ENCODE measurements at places on chromosomes 6 and 20. TPM values are rescaled to one million over a fixed set of nuclear protein-coding genes. Genes with fewer than 3 reads are reported as not detected.

GRCh38 chr20:44495257-44495656 lies 19.6 kb downstream of the TTPAL start:
- H3K4me3 ChIP-seq, result no peak overlapping the region
- peaks cover 6% of the 10 kb centered on the region for H3K36me3 ChIP-seq
- no peak for DNase-seq
- no peak overlapping the region for H3K27ac ChIP-seq
- no peaks in the 10 kb centered on the region for H3K4me1 ChIP-seq

BTN1A1 gene
- 0.09 TPM for total RNA-seq

- H3K4me1 ChIP-seq, result no peaks in the 10 kb centered on the region
- H3K27ac ChIP-seq, result no peak overlapping the region
- no peak overlapping the region for H3K4me3 ChIP-seq
- peak; percentile 19 for DNase-seq
Observed at GRCh38 chr6:148846778-148847761, 100.2 kb downstream of the UST start.

DNA sequence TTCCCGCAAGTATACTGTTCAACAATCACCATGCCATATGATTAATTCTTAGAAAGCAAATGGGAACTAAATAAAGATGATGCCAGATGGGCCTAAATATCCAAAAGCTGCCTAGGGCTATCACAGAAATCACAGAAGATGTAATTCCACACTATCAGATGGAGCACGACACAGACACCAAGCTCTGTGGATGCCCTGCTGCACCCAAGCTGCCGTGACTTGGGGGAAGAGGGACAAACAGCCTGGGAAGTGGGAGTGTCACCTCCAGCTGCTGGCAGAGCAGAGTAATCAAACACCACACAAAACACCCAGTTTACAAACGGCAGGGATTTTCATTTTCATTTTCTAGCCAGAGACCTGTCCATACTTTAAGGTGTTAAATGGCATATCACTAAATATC lies 35.7 kb downstream of the PDE10A start:
- DNase-seq, result no peak
- no peaks in the 10 kb centered on the region for H3K4me1 ChIP-seq
- no peaks in the 10 kb centered on the region for H3K36me3 ChIP-seq
- no peak overlapping the region for H3K27ac ChIP-seq
- H3K27me3 ChIP-seq, result no peaks in the 10 kb centered on the region
- H3K4me3 ChIP-seq, result no peak overlapping the region

DNA sequence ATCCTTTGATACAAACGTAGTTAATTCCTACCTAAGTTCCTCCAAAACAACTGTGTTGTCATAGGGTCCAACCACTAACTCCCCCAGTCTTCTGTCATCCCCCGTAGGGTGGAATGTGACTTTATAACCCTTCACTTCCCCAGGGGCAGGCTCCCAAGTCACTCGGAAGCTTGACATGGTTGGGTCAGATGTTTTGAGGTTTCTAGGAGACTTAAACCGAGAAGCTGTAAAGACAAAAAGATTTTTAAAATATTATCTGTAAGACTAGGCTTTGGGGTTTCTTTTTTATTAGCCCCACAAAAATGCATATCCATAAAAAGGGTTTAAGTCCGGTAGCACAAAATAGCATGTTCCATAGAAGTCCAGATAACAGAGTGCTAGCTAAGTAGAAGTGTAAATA lies 50.2 kb downstream of the COL12A1 start:
- no peaks in the 10 kb centered on the region for H3K27me3 ChIP-seq
- no peaks in the 10 kb centered on the region for H3K36me3 ChIP-seq
- no peak overlapping the region for H3K4me3 ChIP-seq

VSX1 gene
- total RNA-seq, result 0.41 TPM

- peaks cover 3% of the 10 kb centered on the region for H3K27me3 ChIP-seq
- H3K4me1 ChIP-seq, result no peaks in the 10 kb centered on the region
- H3K36me3 ChIP-seq, result no peaks in the 10 kb centered on the region
- no peak for DNase-seq
- H3K4me3 ChIP-seq, result no peak overlapping the region
- H3K27ac ChIP-seq, result no peak overlapping the region
Observed at GRCh38 chr6:144145541-144145940, 4.8 kb upstream of the STX11 start.

- no peak for DNase-seq
- no peaks in the 10 kb centered on the region for H3K36me3 ChIP-seq
- no peaks in the 10 kb centered on the region for H3K27me3 ChIP-seq
- no peaks in the 10 kb centered on the region for H3K4me1 ChIP-seq
- H3K27ac ChIP-seq, result no peak overlapping the region
- H3K4me3 ChIP-seq, result no peak overlapping the region
Observed at GRCh38 chr6:140040396-140040795, 665.9 kb upstream of the CITED2 start.

DNA sequence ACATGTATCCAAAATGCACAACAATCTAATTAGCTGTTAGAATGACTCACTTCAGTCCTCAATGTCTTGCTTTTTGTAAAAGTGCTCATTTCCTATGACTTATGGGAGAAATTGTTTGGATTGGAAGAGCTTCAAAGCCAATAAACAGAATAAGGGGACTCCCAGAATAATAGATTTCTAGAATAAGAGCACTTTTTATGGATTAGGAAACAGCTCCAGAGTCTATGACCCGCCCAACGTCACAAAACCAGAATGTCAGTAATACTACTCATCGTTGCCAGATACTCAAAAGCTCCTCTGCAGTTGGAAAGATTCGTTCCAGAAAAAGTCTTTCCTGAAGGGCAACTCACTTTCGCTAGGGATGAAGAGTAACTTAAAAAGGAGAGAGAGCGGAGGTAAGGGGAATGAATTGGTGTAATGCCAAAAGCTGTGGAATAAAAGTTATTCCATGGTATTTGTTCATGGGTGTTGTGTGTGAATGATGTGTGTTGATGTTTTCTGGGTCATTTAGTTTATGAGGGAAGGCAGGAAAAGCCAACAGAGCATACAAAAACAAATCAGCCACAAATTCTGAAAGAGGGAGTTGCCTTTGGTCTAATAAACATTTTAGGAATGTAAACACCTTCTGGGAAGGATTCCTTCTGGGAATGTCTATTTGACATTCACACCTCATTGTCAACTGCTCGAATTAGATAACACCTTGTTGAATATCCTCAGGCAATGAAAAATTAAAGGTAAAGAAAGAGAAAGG lies 64.6 kb downstream of the SYNE1 start:
- DNase-seq, result no peak
- H3K27ac ChIP-seq, result no peak overlapping the region
- no peak overlapping the region for H3K4me3 ChIP-seq
- peaks cover 10% of the 10 kb centered on the region for H3K4me1 ChIP-seq
- H3K27me3 ChIP-seq, result no peaks in the 10 kb centered on the region

RALGAPA2 gene
- 66.7 TPM for total RNA-seq

FAM229B gene
- 27.2 TPM for total RNA-seq

TNFRSF21 gene
- total RNA-seq, result 45.5 TPM

DNA sequence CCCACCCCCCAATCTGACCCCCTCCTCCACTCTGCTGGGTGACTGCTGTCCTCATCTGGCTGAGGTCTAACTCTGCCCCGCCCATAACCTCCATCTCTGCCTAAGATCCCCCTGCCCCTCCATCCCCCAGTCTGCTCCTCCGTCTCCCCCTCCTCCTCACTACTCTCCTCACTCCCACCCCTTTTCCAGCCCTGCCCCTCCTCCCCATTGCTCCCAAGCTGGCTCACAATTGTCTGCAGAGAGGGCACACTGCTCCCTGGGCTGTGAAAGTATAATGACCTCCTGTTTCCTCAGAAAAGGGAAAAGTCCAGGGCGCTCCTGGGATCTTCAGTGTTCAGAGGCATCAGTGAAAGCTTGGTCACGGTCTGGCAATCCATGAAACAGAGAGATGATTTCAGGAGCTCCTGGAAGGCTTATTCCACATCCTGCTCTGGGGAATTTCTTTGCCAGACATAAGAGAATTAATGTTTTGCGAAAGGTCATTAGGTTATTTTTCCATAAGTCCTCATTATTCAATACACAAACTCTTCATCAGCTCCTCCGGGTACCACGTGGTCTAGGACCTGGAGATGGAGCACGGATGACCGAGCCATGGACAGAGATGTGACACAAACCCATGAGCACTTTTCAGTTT lies 21.5 kb downstream of the CST5 start:
- H3K27me3 ChIP-seq, result no peaks in the 10 kb centered on the region
- H3K4me3 ChIP-seq, result no peak overlapping the region
- no peaks in the 10 kb centered on the region for H3K4me1 ChIP-seq
- H3K36me3 ChIP-seq, result no peaks in the 10 kb centered on the region
- peak; percentile 86 for DNase-seq

DNA sequence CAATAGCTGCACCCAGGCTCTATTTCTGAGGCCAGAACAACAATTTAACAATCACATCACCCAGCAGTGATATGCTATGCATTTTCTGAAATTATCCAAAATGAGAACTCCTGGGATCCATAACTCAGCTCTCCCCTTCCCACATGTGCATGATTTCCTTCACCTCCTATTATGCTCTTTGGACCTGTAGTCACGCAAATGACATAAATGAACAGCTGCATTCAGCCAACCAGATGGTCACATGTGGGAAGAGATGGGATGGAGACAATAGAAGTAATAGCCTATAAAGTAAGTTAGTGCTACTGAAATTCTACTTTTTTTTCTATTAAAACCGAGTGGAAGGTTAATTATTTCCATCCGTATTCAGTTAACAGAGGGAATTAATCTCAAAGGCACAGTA lies 662.1 kb upstream of the ID4 start:
- no peaks in the 10 kb centered on the region for H3K27me3 ChIP-seq
- no peak overlapping the region for H3K27ac ChIP-seq
- DNase-seq, result no peak
- no peaks in the 10 kb centered on the region for H3K36me3 ChIP-seq

GRCh38 chr6:28985462-28986164 lies 19.5 kb downstream of the ZNF311 start:
- peak overlapping the region; percentile 73 for H3K27ac ChIP-seq
- H3K4me1 ChIP-seq, result no peaks in the 10 kb centered on the region
- peak; percentile 94 for DNase-seq

HNF4A gene
- 26.0 TPM for total RNA-seq

ESR1 gene
- 5.2 TPM for total RNA-seq

TBXT gene
- total RNA-seq, result not detected

- H3K27ac ChIP-seq, result no peak overlapping the region
- no peaks in the 10 kb centered on the region for H3K4me1 ChIP-seq
- DNase-seq, result no peak
- H3K4me3 ChIP-seq, result no peak overlapping the region
- peaks cover 2% of the 10 kb centered on the region for H3K36me3 ChIP-seq
- no peaks in the 10 kb centered on the region for H3K27me3 ChIP-seq
Observed at GRCh38 chr6:130063806-130064205, 45.4 kb downstream of the L3MBTL3 start.

MUCL3 gene
- 0.13 TPM for total RNA-seq

DNA sequence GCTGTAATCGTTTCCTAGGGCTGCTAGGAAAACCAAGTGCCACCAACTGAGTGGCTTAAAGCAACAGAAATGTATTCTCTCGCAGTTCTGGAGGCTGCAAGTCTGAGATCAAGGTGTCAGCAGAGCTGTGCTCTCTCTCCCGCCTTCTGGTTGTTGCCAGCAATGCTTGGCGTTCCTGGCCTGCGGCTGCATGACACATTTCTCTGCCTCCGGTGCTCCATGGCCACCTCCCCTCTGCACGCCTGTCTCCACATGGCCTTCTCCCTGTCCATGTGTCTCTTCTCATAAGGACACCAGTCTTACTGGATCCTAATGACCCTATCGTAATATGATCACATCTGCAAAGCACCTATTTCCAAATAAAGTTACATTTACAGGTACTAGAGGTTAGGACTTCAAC lies 91.7 kb upstream of the AKAP12 start:
- H3K4me3 ChIP-seq, result no peak overlapping the region
- no peaks in the 10 kb centered on the region for H3K27me3 ChIP-seq
- no peaks in the 10 kb centered on the region for H3K36me3 ChIP-seq
- no peak overlapping the region for H3K27ac ChIP-seq

DNA sequence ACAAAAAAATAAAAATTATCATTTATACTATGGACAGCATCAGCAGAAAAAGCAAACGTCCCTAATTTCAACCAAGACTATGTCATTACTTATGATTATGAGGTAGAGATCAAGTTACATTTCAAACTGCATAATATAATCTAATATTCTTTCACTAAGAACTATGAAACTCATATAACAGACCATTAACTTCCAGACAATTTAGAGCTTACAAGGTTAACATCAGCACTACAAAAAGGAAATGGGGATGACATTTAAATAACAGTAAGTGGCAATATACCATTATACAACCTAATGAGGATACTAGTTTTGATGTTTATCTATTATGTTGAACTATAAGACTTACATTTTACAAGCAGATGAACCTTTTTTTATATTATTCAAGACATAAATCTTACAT lies 261.0 kb upstream of the THEMIS start:
- H3K4me1 ChIP-seq, result no peaks in the 10 kb centered on the region
- no peak overlapping the region for H3K27ac ChIP-seq
- no peak for DNase-seq
- no peaks in the 10 kb centered on the region for H3K36me3 ChIP-seq
- H3K27me3 ChIP-seq, result no peaks in the 10 kb centered on the region

GRCh38 chr20:35899064-35899463 lies 55.2 kb downstream of the SCAND1 start:
- H3K4me3 ChIP-seq, result no peak overlapping the region
- H3K4me1 ChIP-seq, result no peaks in the 10 kb centered on the region
- H3K36me3 ChIP-seq, result peaks cover 5% of the 10 kb centered on the region
- no peak overlapping the region for H3K27ac ChIP-seq
- no peak for DNase-seq

SLC52A3 gene
- 10.9 TPM for total RNA-seq

ELOVL5 gene
- 42.0 TPM for total RNA-seq

DNA sequence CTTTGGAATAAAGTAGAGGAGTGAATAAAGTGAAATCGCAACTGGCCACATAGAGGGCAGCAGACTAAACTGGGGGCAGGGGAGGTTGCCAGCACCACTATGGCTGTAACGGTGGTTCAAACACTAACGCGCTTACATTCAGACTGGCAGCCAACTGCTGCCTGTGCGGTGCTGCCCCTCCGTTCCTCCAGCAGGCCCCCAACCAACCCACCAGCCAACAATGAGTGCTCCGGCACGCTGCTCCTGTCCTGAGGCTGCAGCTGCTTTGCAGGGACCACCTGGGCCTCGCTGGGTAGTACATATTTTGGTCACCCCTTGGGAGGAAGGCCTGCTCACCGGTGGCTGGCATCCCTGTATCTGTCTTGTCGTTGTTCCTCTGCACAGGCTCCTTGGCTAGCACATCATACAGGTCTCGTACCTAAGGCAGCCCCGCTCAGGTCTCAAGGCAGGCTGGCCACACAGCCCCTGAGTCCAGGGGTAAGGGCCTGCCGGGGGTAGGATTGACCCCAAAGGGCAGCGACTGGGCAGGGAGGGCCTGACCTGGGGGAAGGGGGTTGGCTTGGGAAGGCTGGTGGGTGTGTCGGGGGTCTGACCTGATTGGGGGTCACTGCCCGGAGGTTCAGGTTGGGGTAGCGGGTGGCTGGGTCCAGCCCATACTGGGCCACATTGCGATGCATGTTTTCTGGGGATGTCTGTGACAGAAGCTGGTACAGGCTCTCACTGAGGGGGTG lies 6.3 kb downstream of the MICAL1 start:
- H3K27me3 ChIP-seq, result no peaks in the 10 kb centered on the region
- DNase-seq, result no peak
- H3K4me1 ChIP-seq, result no peaks in the 10 kb centered on the region
- no peak overlapping the region for H3K4me3 ChIP-seq
- H3K27ac ChIP-seq, result no peak overlapping the region

PTK6 gene
- total RNA-seq, result 1.1 TPM

GRCh38 chr6:149821492-149821891 lies 42.7 kb downstream of the LRP11 start:
- no peak overlapping the region for H3K4me3 ChIP-seq
- H3K27me3 ChIP-seq, result no peaks in the 10 kb centered on the region
- no peak for DNase-seq

CRYBG1 gene
- 32.6 TPM for total RNA-seq

Data from kidney (tissue), 22 donors.